ENCODE measurements at places on chromosomes 5 and 9. TPM values are rescaled to one million over a fixed set of nuclear protein-coding genes. Genes with fewer than 3 reads are reported as not detected.

Gene ZNF483
- 0.87 TPM for polyA plus RNA-seq

Gene KIF24
- 0.71 TPM for polyA plus RNA-seq

DNA sequence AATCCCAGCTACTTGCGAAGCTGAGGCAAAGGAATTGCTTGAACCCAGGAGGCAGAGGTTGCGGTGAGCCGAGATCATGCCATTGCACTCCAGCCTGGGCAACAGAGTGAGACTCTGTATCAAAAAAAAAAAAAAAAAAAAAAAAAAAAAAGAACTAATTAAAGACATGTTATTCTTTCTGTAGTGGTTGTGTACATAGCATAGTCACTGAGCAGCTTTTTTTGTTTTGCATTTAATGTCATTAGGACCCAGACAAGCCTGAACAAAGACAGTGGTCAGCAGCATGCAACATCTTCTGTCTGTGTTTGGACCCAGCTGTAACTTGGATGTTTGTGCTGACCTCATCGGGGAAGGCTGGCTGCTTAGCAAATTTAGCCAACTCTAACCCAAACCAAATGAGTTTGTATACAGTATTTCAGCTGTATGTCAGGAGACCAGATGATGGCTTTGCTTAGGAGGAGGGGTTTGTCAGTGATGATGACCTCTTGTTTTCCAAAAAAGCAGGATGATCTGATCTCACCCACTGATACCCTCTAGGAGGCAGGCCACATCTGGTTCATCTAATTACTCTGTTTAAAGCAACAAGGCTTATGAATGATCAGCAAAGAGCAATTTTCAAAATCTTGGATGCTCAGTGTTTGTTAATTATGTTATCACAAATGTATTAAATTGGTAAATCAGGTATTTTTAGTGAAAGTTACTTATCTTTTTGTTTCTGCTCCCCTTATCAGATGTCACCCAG lies 39.5 kb downstream of the SNCAIP start:
- DNase-seq = no peak

- DNase-seq = no peak
Observed at GRCh38 chr5:107483231-107484024, 187.3 kb downstream of the EFNA5 start.

Gene OR2Y1
- not detected for polyA plus RNA-seq

DNA sequence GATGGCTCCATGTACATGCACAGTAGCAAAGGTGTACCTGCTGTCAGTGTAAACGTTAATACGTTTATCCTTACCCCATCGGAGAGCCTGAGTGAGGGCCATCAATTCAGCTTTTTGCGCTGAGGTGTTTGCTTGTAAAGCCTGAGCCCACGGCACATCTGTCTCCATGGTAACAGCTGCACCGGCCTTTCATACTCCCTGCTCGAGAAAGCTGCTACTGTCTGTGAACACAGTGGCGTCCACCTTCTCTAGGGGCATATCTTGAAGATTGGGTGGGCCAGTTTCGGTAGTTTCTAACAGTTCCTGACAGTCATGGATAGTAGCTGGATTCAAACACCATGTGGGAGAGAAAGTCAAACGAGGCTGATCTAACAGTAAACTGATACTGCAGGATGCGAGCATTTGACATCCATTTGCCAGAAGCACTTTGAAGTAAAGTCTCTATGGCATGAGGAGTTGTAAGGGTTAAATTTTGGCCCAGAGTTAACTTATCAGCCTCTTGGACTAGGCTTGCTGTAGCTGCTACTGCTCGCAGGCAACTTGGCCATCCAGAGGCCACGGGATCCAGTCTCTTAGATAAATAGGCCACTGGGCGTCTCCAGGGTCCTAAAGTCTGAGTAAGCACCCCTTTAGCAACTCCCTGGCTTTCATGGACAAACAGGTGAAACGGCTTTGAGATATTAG lies 21.0 kb upstream of the RHOBTB3 start:
- DNase-seq = peak; percentile 78

DNA sequence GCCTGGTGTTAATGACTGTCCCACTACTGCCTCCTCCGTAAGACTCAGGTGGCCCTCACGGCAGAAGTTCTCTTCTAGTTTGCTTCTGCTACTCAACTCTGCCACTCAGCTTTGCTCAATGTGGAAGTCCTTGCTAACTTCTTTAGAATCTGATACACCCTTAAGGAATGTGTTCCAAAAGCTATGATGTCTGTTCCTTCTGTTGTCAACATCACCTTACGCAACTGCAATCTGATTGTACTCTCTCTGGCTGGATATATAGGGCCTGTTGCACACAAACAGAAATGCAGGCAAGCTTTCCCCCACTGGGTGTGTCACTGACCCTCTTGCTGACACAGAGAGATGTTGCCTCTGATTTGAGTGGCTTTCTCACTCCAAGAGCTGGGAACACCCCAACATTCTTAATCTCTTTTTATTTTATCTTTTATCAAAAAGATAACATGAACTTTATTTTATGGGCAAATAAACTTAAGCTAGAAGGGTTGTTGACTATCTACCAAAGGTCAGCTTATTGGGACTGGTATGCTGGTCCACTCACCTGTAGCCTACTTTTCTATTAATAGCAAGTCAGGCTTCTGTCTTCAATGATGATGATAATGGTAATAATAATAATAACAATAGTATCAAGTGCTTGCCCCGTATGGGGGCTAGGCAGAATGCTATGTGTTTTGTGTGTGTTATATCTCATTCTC lies 25.2 kb downstream of the TMEM252 start:
- DNase-seq = peak; percentile 64

- DNase-seq = peak; percentile 57
Observed at GRCh38 chr5:110625376-110625999, 101.0 kb downstream of the TMEM232 start.
